ENCODE measurements at places on chromosomes 3 and 15.

DNA sequence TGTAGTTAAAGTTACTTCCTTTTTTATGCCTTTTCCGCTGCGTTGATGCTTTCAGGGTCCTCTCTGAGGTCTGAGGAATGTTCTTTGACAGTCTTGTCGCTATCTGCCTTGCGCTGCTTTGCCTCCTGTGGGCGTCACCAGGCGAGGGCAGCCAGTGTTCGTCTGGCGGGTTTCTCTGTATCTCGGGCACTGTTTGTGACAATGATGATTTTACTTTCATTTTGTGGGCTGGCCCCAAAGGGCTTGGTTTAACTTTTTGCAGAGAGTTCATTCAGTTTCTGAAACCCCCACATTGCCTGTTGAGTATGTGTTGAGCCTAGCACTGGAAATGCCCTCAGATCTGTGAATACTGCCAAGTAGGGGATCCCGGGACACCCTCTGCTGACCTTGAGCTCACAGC is 24.6 kb upstream of the SACM1L start:
- DNase-seq, result no peak

- no peak for DNase-seq
Measured at GRCh38 chr3:131975047-131975446, 59.8 kb downstream of the CPNE4 start.

DNA sequence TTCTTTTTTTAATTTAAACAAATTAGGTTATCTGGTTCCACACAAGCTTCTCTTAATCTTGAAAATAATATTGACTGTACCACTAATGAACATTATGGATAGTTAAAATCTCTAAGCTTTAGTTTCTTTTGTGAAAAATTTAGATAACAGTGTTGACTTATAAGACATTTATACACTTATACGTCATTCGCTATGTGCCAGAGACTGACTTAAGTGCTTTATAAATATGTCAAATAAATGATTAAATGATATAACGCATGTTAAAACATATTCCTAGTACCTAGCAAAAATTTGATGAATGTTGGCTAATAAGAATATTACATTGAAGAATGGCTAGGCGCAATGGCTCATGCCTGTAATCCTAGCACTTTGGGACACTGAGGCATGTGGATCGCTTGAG is 96.3 kb downstream of the PCCB start:
- DNase-seq, result no peak

DNA sequence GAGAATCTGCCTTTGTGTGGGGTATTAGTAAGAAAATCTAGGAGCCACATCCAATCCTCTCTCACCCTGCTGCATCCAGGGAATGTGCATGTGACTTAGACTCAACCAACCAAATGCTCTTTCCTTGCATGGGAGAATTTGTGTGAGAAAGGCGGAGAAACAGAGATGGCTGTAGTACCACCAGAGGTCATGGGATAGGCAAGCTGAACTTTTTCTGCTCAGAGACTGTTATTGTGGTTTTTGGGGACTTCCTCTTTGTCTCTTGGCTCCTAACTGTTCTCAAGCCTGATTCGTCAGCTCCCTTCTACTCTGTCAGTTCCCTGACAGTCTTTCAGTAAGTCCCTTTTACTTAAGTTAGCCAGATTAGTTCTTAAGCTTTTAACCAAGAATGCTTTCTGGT is 2.6 kb upstream of the ZSCAN2 start:
- DNase-seq, result no peak

DNA sequence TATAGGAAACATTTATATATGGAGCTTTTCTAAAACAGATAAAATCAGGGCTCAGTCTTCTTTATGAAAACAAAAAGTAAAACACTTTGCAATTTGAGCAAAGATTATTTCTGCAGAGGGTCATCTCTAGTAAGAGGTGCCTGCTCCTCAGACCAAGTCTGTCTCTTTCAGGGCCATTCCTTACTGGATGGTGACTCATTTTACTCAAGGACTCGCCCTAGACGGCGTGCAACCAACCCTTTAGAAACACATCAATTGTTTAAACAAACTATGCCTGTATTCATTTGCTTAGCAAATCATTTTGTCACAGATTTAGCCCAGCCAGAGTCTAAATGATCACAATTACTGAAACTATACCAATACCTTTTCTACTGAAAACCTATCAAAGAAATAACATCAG is 242.8 kb upstream of the ICE2 start:
- peak; percentile 15 for DNase-seq

DNA sequence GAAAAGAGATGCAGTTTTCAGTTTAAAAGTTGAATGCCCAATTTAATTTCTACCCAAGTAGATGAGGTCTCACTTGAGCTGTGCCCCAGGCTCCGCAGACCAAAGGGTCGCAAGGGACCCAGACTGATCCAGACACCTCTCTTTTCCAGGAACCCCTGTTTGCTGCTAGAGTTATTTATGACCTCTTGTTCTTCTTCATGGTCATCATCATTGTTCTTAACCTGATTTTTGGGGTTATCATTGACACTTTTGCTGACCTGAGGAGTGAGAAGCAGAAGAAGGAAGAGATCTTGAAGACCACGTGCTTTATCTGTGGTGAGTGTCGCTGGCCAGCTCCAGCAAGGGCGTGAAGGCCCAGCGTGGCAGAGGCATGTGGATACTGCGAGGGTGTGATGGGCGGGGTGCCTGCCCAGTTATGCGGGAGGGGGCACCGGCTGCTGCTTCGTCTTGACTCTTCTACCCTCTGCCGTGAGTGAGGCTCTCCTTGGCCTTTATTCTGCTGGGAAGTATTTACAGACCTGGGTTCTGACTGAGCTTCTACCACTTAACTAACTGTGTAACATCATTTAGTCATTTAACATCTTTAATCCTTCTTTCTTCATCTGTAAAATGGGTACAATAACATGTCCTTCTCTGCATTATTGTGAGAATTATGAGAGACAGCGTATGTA is 164.2 kb upstream of the BHLHE40 start:
- no peak for DNase-seq

DNA sequence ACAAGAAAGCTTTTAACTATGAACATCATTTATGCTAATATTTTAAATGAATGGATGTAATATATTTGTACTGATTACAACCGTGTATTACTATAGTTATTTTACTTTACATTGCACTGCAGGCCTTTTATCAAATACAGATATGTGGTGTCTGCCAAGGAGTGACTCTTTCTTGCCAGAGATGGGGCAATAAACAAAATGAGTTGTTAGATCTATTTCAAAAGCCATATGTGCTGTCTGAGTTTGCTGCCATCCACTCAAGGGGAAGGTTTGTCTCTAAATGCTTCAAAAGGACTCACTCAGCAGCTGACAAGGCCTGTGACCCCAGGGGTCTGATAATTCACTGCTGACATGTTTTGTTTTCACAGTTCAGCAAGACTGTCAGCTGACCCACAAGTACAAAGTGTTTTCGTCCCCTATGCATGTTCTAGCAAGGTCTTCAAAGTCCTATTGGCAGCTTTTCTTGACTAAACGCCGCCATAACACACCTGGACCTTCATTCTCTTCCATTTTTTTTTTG is 41.3 kb upstream of the ZBED2 start:
- DNase-seq, result no peak

GRCh38 chr3:39108200-39108710 is 775 bp downstream of the TTC21A start:
- no peak for DNase-seq

GRCh38 chr3:11626084-11626463 is 17.6 kb downstream of the VGLL4 start:
- no peak for DNase-seq

GRCh38 chr3:109278141-109278540 is 38.2 kb downstream of the DPPA2 start:
- peak; percentile 1 for DNase-seq

- DNase-seq, result no peak
Measured at GRCh38 chr15:66682246-66682645, 19.8 kb upstream of the SMAD6 start.

GRCh38 chr3:66586853-66587252 is 86.0 kb upstream of the LRIG1 start:
- no peak for DNase-seq

DNA sequence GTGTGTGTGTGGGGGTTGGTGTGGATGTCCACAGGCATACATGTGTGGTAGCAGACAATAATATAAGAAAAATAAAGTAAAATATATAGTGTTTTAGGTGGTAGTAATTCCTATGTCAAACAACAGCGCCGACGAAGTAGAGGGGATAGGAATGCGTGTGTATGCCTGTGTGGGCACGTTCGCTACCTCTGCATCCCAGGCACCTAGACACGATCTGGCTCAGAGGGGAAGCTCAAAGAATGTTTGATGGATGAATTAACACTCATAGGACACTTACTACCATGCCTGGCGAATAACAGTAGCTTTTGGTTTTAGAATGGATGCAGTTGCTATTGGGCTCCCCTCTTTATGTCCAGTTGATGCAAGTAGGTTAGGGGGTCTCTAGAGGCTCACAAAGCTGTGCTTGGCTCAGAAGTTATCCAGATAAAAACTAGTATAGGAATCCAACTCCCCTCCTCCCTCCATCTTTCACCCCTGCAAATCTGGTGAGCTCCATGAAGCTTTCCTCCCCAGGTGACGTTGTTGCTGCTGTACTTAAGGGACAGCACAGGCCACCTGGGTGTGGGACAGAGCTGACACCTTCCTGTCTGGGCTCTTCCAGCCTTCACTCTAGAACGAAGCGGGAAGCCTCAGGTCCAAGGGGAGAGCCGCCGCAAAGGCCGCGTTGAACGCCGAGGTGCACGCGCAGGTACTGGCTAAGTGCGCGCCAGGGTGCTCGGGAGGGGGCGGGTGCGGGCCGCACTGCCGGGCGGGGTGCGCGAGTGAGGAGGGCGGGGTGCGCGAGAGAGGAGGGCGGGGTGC is 192.6 kb upstream of the LYSMD4 start:
- DNase-seq, result no peak

DNA sequence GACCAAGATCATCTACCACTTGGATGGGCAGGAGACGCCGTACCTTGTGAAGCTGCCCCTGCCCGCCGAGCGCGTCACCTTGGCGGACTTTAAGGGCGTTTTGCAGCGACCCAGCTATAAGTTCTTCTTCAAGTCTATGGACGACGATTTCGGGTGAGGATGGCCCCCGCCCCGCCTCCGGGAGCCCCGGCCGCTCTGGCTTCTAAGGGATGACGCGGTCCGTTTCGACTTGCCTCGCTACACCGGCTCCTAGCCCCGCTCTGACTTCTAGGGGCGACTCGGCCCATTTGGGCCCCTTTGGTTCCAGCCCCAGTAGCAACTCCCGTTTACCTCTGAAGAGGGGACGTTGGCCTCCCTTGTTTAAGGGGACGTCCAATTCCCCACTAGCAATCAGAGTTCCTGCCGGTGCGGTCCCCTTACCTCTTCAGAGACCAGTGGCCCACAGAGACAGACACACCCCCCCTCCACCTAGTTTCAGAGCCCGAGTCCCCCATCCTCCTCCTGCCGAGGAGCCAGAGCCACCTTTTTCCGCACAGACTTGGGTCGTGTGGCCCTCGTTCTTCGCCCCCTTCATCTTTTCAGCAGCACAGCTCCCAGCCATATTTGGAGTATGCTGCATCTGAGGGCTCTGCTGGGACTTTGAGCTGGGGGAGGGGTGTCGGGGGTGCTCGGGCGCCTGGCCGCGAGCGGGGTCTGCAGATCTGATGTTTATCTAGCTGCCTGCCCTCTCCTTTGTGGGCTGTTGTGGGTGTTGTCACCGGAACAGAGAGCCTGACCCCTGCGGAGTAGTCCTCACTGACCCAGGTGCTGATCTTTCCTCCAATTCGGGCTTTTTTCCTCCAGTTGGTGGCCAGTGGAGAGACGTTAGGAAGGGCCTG is 706 bp downstream of the DVL3 start:
- no peak for DNase-seq

DNA sequence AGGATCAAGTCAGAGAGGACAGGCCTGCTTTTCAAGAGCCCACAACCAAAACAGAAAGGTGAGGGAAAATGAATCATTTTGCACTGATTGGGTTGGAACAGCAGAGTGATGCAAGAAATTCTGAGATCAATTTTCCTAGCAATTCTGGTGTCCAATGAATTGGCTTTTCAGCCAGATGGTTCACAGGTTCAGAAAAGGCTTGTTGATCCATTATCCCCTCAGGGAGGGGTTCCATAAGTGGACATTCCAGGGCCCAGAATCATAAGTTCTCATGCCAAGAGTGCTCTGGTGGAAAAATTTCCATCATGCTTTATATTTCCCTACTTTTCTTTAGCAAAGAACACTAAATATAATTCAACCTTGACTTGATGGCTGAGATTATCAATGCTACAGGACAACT is 16.2 kb downstream of the RBP2 start:
- DNase-seq, result no peak

DNA sequence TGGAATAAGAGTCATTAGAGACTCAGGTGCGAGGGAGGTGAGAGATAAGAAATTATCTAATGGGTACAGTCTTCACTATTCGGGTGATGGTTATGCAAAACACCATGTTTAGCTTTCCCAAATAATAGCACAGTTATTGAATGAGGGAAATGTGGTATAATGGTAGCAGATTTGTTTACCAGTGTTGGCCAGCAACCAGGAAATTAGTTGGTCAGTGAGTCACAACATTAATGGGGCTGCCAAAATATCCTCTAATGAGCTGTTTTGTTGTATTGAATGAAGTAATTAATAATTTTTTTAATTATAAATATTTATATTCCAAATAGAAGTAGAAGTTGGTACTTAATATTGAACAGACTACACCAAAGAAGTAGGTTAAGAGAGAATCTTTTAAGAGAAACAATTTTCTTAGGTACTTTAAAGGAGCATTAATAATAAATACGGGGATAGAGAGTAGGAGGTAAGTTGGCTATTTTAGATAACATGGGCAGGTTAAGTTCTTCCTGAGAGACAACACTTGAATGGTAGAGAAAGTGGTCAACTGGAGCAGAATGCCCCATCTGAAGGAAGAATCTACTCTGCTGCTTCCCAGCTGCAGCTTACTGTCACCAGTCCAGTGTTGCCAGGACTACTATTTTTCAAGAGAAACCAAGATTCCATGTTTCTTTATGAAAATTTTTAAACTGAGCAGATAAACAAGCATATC is 218.8 kb downstream of the UBE2E2 start:
- DNase-seq, result no peak

DNA sequence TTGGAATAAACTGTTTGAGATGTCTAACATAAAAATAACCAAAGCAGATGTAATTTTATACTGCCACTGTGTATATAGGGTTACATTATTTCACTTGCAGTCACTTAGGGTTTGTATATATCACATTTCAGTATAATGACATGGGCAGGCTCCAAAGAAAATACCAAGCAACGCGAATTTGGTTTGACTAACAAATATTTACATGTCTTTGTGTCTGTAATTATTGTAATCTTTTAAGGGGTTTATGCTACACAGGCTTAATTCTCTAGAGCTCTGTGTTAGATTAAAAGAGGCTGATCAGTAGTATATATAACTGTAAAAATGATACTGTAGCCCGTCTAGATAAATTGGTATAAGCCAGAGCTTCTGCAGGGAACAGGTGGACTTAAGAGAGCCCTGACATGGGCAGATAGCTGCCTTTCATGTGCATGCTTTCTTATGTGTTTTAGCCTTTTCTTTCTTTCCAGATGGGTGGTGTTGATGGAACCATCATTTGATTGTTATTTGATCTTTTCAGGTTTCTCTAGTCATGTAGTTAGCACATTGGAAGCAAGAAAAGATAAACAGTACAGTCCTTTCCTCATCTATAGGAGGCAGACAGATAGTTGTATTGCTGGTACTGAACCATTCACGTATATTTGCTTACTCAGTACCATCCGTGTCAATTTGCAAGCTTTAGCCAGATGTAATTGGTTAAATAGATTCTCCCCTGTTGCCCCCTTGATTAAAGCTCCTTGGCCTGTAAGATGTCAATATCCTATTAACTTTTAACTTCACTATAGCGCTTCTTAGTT is 86.1 kb downstream of the GALK2 start:
- no peak for DNase-seq

- DNase-seq, result no peak
Measured at GRCh38 chr15:43218908-43219706, 1.7 kb downstream of the EPB42 start.
